CD4-positive, alpha-beta memory T cell (primary cell): ENCODE measurements at places on chromosomes 16 and 17. TPM values are rescaled to one million over a fixed set of nuclear protein-coding genes. Genes with fewer than 3 reads are reported as not detected.

The TOM1L1 gene
- polyA plus RNA-seq, result 0.48 TPM

The AMZ2 gene
- 114 TPM for polyA plus RNA-seq

The KIFC3 gene
- not detected for polyA plus RNA-seq

The ABCC12 gene
- not detected for polyA plus RNA-seq

The KRT33B gene
- polyA plus RNA-seq, result not detected
